Activated CD4-positive, alpha-beta memory T cell treated with anti-CD3 and anti-CD28 coated beads for 36 hours (primary cell): ENCODE measurements at places on chromosomes 1 and 21. TPM values are rescaled to one million over a fixed set of nuclear protein-coding genes. Genes with fewer than 3 reads are reported as not detected.

- DNase-seq: no peak
- H3K4me3 ChIP-seq: no peak overlapping the region
- H3K27me3 ChIP-seq: peaks cover 60% of the 10 kb centered on the region
- peaks cover 3% of the 10 kb centered on the region for H3K4me1 ChIP-seq
- no peak overlapping the region for H3K27ac ChIP-seq
These were observed 87.7 kb upstream of the POU3F1 start for GRCh38 chr1:38134294-38134755.

Gene SHCBP1L
- total RNA-seq: not detected

GRCh38 chr1:3932156-3932919 is 32.3 kb upstream of the C1orf174 start:
- peaks cover 11% of the 10 kb centered on the region for H3K27me3 ChIP-seq
- peaks cover 4% of the 10 kb centered on the region for H3K36me3 ChIP-seq
- H3K4me1 ChIP-seq: no peaks in the 10 kb centered on the region
- no peak for DNase-seq
- H3K27ac ChIP-seq: no peak overlapping the region

Gene CDC7
- total RNA-seq: 20.4 TPM

Gene OR6K3
- not detected for total RNA-seq

Gene RPS27
- 1,992 TPM for total RNA-seq

- H3K4me3 ChIP-seq: no peak overlapping the region
- H3K4me1 ChIP-seq: peaks cover 36% of the 10 kb centered on the region
- H3K36me3 ChIP-seq: peaks cover 54% of the 10 kb centered on the region
- no peak overlapping the region for H3K27ac ChIP-seq
- no peaks in the 10 kb centered on the region for H3K27me3 ChIP-seq
These were observed 5.4 kb downstream of the EIF2D start for GRCh38 chr1:206606867-206607266.

GRCh38 chr1:150895618-150896017 is 8.7 kb downstream of the CTXND2 start:
- H3K27me3 ChIP-seq: no peaks in the 10 kb centered on the region
- peaks cover 6% of the 10 kb centered on the region for H3K4me1 ChIP-seq
- no peak for DNase-seq
- no peaks in the 10 kb centered on the region for H3K36me3 ChIP-seq
- no peak overlapping the region for H3K4me3 ChIP-seq

GRCh38 chr21:35737899-35738346 is 322.4 kb downstream of the SETD4 start:
- no peak overlapping the region for H3K27ac ChIP-seq
- no peak overlapping the region for H3K4me3 ChIP-seq
- no peaks in the 10 kb centered on the region for H3K36me3 ChIP-seq

Gene SHISAL2A
- total RNA-seq: 11.0 TPM

DNA sequence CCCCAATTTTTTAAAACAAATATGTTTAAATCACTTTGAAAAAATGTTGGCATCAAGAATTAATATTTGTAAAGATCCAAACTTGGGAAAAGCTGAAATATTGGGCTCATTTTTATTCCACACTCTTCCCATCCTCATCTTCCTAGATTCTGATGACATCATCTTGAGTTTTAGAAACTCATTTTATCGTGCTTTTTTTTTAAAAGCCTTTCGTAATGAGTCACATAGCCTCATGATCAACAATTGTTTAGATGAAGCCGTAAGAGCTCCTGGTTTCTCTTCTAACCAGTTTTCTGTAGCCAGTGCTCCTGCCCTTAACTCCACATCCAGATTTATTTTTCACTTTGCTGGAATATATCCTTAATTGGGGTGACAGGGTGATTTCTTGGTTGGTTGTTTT is 78.6 kb downstream of the POFUT2 start:
- peaks cover 35% of the 10 kb centered on the region for H3K36me3 ChIP-seq
- no peaks in the 10 kb centered on the region for H3K27me3 ChIP-seq
- no peak for DNase-seq
- no peak overlapping the region for H3K27ac ChIP-seq

Gene ZSCAN20
- 3.8 TPM for total RNA-seq

GRCh38 chr1:203408486-203409481 is 57.9 kb upstream of the FMOD start:
- no peak overlapping the region for H3K27ac ChIP-seq
- peaks cover 31% of the 10 kb centered on the region for H3K27me3 ChIP-seq
- H3K36me3 ChIP-seq: no peaks in the 10 kb centered on the region
- no peak overlapping the region for H3K4me3 ChIP-seq

DNA sequence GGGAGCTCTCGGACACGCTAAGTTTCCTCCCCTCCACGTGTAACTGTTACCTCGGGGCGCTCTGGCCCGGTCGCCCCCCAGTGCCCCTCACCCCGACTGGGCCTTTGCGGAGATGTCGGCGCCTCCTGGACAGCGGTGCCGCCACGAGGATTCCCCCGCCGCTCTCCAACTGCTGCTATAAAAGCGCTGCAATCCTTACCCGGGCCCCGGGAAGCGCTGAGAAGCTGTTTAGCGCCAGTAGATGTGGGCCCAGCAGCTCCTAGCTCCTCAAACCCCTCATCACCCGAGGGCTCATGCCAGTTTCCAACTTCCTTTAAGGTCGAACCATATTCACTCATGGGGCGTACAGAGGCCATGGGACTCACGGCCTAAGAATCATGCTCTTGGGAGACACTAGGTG is 361 bp upstream of the LMX1A start:
- H3K27ac ChIP-seq: no peak overlapping the region
- DNase-seq: no peak
- peaks cover 57% of the 10 kb centered on the region for H3K27me3 ChIP-seq
- no peaks in the 10 kb centered on the region for H3K36me3 ChIP-seq
- H3K4me1 ChIP-seq: peaks cover 10% of the 10 kb centered on the region
- no peak overlapping the region for H3K4me3 ChIP-seq

- H3K36me3 ChIP-seq: no peaks in the 10 kb centered on the region
- no peak overlapping the region for H3K4me3 ChIP-seq
- H3K4me1 ChIP-seq: no peaks in the 10 kb centered on the region
- H3K27me3 ChIP-seq: no peaks in the 10 kb centered on the region
- no peak for DNase-seq
These were observed 10.3 kb downstream of the SLC1A7 start for GRCh38 chr1:53132176-53132575.

Gene LAMC2
- not detected for total RNA-seq
